ENCODE measurements at places on chromosomes 16 and 17. TPM values are rescaled to one million over a fixed set of nuclear protein-coding genes. Genes with fewer than 3 reads are reported as not detected.

Gene ZNF75A
- 36.4 TPM for total RNA-seq

DNA sequence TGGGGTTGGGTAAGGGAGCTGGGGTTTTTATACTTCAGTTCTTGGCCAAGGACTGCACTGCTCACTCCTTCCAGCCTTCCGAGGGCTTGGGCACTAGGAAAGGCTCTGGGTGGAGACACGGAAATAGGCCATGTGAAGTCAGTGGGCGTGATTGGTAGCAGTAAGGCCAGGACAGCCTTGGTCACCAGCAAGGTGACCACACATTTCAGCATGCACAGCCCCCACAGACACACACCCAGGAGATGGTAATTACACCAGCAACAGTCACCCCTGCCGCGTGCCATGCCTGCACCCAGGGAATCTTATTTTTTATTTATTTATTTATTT is 252.5 kb downstream of the SEC14L1 start:
- no peak for DNase-seq

DNA sequence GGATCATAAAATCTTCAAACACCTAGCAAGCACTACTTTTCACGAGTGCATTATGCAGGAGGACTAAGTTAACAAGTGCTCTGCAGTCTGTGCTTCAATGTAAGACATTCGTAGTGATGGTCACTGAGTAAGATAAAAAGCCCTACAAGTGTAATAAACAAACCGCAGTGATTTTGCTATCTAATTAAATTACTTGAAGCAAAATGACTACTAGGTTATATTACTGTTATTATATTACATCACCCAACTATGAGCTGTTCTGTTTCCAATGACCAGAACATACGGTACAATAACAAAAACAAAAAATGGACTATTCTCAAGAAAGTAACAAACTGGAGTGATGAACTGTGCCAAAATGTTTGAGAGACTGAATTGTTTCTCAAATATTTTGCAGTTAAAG is 11.2 kb downstream of the KLHL10 start:
- DNase-seq, result no peak

DNA sequence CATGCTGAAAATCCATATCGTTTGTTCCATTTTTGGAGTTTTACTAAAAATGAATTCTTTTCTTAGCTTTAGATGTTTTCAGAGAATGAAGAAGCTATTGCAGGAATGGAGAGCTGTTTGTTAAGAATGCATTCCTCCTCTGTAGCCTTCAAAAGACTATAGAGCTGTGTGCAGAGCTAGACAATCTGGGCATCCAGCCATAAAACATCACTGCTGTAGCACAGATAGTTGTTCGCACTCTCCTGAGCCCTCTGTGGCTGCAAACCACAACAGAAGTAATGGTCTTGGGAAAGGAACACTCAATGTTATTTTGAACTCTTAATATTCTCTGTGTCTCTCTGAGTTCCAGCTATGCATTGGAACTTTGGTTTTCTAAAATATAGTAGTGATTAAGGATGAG is 4.9 kb downstream of the TNRC6C start:
- DNase-seq, result peak; percentile 8

GRCh38 chr16:28531777-28532744 is 6.7 kb downstream of the NUPR1 start:
- DNase-seq, result no peak

DNA sequence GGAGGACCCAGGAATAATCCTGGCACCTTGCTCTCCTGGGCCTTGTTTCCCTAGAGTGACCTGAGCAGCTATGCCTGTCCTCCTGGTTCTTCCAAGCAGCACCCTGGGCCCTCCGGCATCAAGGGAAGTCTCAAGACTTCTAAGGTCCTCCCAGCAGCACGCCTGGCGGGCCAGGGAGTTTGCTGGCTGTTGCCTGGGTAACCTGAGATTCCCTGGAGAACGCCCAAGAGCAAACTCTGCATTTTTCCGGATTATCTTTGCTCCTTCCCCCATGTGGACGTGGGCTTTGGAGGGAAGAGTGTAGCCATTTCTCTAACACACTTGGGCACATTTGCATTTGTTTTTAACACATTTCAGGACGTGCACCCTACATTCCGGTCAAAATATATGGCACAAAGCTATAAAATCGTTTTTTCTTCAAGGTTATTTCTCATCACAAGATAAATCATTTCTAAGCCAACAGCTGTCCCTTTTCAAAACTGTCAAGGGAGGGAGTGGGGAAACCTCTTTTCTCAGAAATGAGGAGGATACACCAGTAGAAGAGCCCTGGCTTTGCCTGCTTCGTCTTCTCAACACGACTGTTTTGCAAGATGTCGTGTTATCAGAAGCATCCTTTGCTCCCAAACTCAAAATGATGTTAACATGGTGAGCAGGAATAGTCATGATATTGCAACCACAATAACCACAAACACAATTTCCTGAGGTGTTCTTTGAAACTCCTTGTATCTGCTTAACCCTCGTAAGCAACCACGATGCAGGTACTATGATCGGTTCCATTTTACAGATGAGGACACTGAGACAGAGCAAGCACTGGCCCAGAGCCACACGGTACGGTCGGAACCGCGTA is 116.5 kb downstream of the ADCY9 start:
- no peak for DNase-seq

GRCh38 chr16:85008271-85008670 is 3.1 kb downstream of the ZDHHC7 start:
- no peak for DNase-seq

GRCh38 chr17:39461926-39462569 is 762 bp downstream of the CDK12 start:
- no peak for DNase-seq
